Omental fat pad (tissue), 4 donors: ENCODE measurements at places on chromosomes 2 and 18.

DNA sequence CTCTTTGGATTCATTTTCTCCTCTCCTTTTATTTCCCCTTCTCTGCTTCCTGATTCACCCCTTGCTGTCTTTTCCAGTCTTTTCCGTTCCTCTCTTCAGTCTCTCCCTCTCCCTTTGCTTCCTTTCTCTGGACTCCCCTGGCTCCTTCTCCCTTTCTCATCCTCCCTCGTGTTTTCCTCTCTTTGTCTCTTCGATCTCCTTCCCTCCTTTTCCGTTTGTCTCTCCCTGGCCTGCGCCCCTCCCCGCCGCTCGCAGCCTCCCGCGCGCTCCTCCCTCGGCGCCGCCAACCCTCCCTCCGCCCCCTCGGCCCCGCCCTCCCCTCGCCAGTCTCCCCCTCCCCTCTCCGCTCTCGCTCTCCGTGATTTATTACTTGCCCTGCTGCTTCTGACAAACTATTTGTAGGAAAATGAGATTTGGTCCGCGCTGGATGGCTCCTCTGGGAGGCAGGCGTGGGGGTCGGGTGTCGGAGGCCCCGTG, 46.0 kb upstream of the PAX8 start:
- DNase-seq = no peak

DNA sequence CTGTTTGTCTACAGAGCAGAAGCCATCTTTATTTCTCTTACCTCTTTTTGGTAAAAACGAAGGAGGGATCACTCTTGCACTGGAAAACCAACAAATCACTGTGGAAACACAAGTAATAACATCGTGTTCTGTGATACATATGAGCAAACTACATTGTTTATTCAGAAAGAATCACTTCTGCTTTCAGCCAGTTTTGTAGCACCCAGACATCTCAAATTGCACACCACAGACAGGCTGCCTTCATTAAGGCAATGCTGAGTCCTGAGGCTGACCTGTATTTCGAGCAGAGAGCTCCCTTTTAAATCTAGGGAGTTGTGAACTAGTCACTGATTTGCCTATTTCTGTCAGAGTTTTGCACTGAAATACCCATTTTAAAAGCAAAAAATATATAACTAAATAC, 1003.2 kb upstream of the FAM98A start:
- no peak for DNase-seq

- no peak for DNase-seq
Observed at GRCh38 chr18:51100385-51101120, 70.5 kb downstream of the SMAD4 start.

- no peak for DNase-seq
Observed at GRCh38 chr2:217512259-217512658, 490.5 kb downstream of the TNS1 start.

DNA sequence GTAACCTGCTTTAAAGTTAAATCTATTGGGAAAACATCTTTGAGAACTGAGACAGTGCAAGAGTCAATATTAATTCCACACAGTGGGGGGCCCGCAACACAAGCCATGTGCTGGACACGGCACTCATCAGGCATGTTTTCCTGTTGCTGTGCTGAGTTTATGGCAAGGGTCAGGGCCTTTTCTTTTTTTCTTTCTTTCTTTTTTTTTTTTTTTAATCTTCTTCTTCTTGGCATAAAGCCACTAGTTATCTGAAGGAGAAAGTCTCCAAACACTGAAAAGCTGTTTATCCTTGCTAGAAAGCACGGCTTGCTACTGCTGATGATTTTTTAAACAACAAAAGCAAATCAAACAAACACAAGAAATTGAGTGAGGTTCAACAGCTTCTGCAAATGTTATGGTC, 252.1 kb downstream of the ZNF521 start:
- no peak for DNase-seq
